Naive B cell (primary cell): ENCODE measurements at places on chromosomes 6 and 20. TPM values are rescaled to one million over a fixed set of nuclear protein-coding genes. Genes with fewer than 3 reads are reported as not detected.

- no peak for DNase-seq
Measured at GRCh38 chr20:4750381-4750780, 28.7 kb downstream of the PRND start.

Gene IGF2R
- polyA plus RNA-seq = 6.8 TPM

Gene SNHG17
- 60.4 TPM for polyA plus RNA-seq

Gene CTCFL
- not detected for polyA plus RNA-seq

Gene CST5
- not detected for polyA plus RNA-seq
